ENCODE measurements at places on chromosomes 3 and 15.

DNA sequence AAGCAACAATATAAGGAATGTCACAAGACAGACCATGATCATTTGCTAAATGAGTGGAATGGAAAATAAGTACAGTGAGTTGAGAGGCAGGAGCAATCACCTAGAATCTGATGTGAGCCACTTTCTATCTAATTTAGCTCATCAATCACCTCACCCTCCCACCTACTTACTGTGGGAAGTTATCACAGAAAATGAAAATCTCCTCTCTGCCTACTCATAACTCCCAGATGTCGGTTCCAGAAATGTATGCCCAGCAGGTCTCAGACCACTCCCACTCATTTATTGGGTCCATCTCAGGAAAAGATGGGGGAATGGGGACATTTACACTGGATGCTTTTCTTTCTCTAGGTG lies 270.9 kb downstream of the FHIT start:
- no peak for DNase-seq

- no peak for DNase-seq
These were observed 474.3 kb downstream of the RSL24D1 start for GRCh38 chr15:54722342-54722986.

DNA sequence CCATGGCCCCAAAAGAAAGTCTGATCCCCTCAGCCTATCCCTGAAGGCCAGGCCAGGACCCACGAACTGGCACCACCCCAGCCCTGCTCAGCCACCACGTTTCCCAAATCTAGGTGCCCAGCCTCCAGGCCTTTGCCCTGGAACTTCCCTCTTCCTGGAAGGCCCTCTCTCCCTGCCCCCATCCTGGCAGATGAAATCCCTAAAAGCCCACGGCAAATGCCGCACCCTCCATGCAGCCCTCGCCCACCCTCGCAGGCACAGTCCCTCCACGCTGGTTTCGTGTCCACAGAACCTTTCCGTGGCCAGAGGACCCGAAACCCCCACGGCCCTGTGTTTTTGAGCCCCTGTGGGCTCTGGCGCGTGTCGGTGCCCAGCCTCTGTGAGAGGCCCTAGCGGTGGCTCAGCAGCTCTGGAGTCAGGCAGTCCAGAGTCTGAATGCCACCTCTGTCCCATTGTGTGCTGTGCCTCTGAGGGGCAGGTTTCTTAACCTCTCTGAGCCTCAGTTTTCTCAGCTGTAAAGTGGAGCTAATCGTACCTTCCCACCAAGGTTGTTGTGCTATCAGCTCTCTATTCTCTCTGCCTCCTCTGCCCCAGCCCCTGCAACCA lies 138.5 kb upstream of the IQSEC1 start:
- DNase-seq, result no peak

DNA sequence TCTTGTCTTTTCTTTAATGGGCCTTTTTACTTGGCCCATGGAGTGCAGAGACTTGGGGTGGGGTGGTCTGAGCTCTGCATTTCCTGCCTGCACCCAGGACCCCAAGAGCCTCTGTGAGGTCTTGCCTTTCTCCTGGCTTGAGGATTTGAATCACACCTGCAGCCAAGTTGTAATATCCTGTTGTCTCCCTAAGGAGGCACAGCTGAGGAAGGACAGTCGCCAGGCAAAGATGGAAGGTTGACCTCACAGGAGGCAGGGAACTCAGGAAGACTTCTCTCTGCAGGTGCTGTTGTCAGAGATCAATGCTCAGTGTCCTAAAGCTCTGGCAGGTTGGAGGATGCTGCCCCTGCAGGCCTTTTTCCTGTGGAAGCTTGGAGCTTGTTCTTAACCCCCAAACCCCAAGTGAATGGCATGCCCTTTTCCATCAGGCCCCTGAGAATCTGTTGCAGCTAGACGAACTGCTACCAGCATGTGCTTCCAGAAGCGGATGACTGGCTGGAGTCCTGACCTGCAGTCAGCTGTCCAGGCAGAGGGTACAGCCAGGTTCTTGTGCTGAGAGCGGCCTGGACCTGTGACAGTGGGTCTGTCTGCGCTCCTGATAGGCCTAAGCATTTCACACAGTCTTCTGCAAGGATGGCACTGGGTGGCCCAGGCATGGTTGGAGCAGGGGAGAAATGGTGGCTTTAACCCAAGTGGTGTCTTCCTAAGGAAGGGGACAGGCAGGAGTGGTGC lies 120.0 kb downstream of the EEFSEC start:
- DNase-seq, result no peak

- DNase-seq, result no peak
These were observed 298.4 kb downstream of the FOXP1 start for GRCh38 chr3:71285086-71285485.

DNA sequence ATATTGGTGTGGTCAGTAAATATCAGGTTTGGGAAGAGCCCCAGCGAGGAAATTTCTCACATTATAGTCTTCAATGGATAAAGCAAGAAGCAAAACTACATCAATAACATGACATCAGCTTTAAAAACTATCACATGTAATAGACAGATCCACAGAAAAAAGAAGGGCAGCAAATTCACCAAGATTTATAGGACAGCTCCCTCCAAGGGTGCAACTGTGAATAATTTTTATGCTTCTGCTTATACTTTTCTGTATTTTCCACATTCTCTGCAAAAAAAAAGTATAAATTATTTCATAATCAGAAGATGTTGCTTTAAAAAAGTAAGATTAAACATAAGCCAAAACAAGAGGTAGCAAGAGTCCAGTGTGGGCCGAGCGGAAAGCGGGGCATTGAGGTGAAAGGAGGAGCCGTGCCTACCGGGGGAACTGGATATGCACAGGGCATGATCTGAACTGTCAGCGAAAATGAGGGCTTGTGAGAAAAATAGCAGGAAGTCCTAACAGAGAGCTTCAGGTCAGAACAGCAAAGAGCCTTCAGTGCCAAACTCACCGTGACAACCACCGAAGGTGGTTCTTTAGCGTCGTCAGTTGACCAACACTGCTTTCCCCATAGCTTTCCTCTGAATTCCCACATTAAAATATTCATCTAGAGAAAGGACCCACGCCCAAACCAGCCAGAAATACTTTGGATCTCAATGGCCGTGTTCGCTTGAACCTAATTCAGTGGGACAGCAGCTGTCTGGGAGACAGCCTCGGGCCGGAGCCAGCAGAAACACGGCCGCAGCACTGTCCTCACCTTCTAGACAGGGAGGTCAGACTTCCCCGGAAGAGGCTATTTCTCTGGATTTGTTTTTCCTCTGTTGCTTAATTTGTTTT lies 59.8 kb downstream of the FAM174B start:
- DNase-seq, result peak; percentile 15
